ENCODE measurements at places on chromosomes 7 and 10. TPM values are rescaled to one million over a fixed set of nuclear protein-coding genes. Genes with fewer than 3 reads are reported as not detected.

DNA sequence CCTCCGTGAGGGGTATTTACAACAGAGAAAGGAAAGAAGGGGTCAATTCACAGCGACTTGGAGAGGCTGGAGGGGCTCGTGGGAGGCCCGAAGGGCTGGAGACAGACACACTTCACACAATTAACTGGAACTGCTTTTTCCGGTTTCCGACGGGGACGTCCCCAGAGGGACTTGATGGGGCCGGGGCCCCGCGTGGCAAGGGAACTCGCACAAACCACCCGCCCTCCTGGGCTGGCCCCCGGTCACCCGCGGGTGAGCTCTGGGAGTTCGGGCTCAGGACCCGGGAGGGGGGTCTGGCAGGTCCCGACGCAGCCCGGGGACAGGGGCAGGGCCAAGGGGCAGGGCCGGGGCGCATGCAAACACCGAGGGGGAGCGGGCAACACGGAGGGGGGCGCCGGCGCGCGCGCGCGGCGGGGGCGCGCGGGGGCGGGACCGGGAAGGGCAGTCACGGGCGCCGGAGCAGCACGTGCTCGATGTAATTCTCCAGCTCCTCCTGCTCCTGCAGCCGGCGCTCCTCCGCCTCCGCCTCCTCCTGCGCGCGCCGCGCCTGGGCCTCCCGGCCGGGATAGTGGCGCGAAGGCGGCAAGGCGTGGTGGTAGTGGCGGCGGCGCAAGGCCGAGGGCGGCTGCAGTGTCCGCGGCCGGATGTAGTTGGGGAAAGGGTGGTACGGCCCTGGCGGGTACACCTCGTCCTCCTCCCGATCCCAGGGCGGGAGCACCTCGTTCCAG lies 2.7 kb downstream of the VGF start:
- peak; percentile 74 for DNase-seq

The CPVL gene
- total RNA-seq = not detected

The PDE6C gene
- not detected for total RNA-seq

GRCh38 chr7:2520131-2520760 lies 672 bp downstream of the LFNG start:
- peak; percentile 56 for DNase-seq

DNA sequence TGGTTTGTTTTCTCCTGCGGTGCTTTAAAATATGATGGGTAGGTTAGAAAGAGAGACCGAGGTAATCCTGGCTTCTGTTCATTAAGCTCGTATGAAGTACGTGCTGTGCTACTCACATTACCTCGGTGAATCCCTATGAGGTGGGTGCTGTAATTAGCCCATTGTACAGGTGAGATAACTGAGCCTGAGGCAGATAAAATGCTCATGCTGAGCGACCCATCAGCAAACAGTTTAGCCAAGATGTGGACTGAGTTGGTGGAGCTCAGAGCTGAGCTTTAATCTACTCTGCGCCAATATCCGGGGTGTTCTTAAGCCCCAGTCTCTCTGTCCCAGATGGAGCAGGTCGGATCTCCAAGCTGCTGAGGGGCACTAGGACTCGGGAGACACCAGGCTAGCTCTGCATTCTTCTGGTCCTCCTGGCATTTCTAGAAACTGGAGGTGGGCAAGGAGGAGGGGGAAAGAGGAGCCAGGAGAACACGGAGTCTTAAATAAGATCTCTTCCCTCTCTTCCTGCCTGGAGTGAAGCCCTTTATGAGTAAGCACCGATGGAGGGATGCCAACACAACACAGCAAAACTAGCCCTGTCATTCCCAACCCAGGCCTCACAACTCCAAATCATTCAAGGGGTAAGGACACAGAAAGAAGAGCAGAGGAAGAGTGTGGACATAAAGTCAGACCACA lies 458.5 kb downstream of the KCNMA1 start:
- DNase-seq = peak; percentile 45

DNA sequence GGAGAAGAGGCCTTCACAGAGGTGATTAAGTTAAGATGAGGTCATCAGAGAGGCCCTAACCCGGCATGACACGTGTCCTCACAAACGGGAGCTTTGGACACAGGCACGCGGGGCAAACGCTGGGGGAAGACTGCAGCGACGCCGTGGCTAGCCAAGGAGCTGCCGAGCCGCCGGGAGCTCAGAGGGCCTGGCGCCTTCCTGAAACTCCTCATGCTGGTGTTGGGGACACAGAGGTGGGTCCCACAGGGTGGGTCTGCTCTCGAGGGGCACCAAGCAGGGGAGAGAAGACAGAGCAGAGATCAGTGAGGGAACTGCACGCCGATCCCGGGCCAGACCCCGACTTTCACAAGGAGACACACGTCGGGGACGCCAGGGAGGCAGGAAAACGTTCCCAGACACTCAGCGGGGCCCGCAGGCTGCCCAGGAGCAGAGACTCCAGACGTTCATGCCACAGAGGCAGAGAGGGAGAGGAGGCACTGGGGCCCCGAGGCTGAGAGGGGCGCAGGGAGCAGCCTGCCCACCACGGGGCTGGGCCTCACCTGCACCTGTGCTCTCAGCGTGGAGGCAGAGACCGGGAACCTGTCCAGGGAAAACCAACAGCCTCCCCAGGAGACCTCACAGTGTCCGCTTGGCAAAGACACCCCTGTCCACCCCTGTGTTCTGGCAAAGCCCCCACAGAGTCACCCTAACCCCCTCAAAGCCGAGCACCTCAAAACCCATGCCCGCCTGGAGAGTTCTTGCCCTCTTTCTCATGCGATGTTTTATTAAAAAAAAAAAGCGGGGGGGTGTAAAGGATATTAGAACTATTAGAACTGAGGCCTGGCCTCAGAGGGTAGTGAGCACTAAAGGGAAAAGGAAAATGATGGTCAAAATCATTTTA lies 103.8 kb downstream of the PDGFA start:
- no peak for DNase-seq

DNA sequence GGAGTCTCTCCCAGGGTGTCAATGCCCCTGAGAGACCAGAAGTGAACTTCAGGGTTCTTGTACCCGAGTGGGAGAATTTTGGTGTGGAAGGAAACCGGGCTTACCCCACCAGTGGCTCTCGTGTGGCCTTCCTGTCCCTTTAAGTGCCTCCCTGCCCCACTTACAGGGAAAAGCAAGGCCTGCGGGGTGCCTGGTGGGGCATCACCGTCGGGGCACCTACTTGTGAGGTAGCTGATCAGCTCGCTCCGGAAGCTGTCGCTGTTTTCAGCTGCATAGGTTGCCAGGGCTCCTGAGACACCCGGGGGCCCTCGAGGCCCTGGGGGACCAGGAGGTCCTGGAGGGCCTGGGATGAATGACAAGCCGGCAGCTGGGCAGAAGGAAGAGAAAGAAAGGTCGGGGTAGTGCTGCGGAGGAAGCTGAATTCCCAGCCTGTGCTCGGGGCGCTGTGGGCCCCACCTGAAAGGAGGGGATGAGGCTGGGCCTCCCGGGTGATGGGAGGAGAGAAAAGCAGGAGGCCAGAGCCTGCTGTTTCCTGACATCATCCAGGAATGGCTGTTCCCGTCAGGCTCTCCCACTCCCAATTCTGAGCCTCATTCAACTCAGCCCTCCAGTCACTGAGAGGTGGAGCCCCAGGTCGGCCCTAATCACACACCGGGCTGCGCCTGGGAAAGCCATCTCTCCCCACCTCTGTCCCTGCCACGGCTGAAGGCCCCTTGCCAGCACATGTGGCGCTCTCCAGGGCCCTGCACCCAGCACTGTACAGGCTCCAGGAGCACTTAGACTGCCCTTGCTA lies 51.1 kb downstream of the COL17A1 start:
- DNase-seq = no peak

GRCh38 chr7:151442776-151443496 lies 3.0 kb upstream of the CRYGN start:
- no peak for DNase-seq

The TMEM176A gene
- total RNA-seq = not detected

DNA sequence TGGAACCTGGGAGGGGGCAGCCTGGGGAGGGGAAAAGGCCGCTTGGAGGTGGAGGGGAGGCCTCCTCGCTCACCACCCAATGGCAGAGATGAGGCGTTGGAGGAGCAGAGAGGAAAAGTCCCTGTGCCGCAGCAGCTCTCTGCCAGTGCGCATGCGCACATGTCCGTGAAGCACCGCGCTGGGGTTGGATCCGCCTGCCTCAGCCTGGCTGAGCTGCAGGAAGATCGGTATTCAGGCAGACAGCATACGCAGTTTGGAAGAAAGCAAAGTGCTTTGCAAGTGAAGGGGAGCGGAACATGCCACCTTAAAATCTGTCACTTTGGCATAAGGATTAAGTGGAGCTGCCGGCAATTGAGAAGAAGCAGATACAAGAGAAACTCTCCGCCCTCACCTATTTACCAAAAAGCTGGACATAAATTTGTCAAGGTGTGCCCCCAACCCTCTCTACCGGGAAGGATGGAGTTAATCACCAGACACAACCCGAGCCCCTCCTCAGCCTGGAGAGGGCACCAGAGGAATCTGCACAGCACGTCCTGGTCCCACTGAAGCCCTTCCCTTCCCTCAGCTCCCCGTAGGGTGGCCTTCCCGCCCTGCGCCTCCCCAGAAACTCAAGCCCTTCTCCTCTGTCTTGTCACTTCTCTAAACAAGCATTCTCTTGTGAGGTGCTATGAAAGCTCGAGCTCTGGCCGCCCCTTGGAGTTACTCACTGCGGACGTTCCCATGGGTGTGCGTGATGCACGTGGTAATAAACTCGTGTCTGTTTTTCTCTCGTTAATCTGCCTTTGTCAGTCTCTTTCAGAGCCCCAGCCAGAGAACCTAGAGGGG lies 32.2 kb upstream of the TMEM72 start:
- DNase-seq = no peak

The JCAD gene
- 30.5 TPM for total RNA-seq

The ZP3 gene
- 14.2 TPM for total RNA-seq

DNA sequence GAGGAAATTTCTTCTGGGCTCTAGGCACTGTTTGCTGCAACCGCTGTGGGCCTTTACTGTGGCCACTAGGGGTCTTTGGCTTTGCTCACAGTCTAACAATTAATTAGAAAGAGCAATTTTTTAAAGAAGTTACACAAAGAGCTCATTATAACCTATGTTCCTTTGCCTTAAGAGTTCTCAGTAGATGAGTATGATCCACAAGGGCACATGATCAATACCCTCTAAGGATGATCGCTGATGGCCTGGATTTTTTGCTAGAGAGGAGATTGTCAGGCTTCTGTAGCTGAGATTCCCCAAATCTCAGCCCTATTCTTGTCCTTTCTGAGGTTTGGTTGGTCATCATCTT lies 80.8 kb upstream of the RHOBTB1 start:
- no peak for DNase-seq

DNA sequence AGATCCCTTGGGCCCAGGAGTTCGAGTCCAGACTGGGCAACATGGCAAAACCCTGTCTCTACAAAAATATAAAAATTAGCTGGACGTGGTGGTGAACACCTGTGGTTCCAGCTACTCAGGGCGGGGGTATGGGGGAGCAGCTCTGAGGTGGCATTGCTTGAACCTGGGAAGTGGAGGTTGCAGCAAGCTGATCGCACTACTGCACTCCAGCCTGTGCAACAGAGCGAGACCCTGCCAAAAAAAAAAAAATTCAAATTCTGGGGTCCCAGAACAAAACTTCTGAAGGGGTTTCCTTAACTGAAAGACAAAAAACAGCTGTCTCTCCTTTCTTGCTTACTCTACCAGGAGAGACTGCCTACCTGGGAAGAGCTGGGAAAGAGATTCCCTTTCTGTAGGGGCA lies 27.0 kb downstream of the DNMBP start:
- no peak for DNase-seq

The CCDC146 gene
- total RNA-seq = 15.9 TPM

The ASB10 gene
- total RNA-seq = not detected

DNA sequence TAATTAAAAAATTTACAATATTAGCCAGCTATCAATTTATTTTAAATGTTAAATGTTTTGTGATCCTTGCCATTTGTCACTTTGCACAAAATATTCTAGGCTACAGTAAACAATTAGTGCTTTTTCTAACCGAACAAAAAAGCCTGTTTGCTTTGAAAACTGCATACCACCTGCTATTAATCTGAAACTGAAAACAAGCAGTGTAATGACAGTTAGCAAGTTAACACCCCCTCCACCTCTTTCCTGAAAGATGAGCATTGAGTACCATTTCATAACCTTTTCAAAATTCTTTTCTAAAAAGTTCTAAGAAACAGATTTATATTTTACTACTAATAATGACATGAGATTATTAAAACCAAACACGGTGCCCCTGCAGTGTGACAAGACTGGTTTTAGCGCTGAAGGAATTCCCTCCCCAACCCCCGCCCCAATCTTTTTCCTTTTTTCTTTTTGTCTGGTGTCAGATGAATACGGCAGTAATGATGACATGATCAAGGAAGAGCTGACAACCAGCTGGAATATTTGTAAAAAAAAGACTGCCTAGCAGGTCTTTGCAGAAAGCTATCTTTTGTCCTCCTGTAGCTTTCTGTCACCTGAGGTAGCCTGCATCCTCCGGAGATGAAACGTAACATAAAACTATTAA lies 175.6 kb downstream of the CHCHD3 start:
- DNase-seq = no peak

The ZPBP gene
- total RNA-seq = not detected

GRCh38 chr10:3825862-3826351 lies 40.9 kb upstream of the KLF6 start:
- DNase-seq = no peak

GRCh38 chr10:97549587-97550322 lies 22.8 kb upstream of the ANKRD2 start:
- DNase-seq = no peak

The HEPACAM2 gene
- total RNA-seq = not detected

- no peak for DNase-seq
Measured at GRCh38 chr10:124041675-124042445, 51.5 kb downstream of the CHST15 start.

The SGCE gene
- total RNA-seq = 23.1 TPM

The STX1A gene
- 40.5 TPM for total RNA-seq

DNA sequence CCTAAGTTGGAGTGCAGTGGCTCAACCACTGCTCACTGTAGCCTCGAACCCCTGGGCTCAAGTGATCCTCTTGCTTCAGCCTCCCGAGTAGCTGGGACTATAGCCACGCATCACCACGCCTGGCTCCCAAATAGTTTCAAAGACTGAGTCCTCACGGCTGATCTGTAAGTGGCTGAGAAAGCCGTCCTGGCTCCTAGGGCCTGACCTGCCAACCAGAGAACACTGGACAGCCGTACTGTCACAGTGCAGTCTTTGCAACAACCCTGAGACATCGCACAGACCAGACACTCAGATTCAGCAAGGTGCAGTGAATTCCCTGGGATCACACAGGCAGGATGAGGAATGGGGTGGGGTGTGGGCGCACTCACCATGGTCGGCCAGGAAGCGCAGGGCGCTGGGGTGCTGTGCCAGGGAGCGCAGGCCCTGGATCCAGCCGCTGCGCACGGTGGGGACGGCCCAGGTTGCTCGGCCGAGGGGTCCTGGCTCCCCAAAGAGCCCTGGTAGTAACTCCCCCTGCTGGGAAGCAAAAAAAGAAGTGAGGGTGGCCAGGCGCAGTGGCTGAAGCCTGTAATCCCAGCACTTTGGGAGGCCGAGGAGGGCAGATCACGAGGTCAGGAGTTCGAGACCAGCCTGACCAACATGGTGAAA lies 10.7 kb downstream of the BRAT1 start:
- no peak for DNase-seq

DNA sequence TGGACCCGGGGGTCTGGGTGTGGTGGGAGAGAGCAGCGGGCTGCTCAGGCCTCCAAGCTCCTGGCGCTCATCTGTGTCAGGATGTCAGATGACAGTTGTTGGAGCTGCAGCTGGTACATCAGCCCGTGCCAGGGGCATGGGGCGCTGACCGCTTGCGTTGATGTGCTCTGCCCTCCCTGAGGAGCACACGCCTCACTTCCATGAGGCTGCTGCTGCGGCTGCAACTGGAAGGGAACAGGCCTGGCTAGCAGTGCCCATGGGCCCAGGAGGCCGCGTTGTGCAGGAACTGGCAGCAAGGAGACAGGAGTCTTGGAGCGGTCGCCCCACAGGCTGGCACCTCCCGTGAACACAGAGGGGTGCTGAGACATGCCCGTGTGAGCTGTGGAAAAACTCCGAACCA lies 361.3 kb upstream of the MKI67 start:
- DNase-seq = no peak

The CACNB2 gene
- not detected for total RNA-seq

- DNase-seq = no peak
Measured at GRCh38 chr10:79229071-79229541, 118.2 kb upstream of the PPIF start.

Data from PC-9 (cell line).